ENCODE measurements at places on chromosomes 2 and 18.

- DNase-seq, result no peak
These were observed 283.5 kb downstream of the CCDC178 start for GRCh38 chr18:33156906-33157470.

DNA sequence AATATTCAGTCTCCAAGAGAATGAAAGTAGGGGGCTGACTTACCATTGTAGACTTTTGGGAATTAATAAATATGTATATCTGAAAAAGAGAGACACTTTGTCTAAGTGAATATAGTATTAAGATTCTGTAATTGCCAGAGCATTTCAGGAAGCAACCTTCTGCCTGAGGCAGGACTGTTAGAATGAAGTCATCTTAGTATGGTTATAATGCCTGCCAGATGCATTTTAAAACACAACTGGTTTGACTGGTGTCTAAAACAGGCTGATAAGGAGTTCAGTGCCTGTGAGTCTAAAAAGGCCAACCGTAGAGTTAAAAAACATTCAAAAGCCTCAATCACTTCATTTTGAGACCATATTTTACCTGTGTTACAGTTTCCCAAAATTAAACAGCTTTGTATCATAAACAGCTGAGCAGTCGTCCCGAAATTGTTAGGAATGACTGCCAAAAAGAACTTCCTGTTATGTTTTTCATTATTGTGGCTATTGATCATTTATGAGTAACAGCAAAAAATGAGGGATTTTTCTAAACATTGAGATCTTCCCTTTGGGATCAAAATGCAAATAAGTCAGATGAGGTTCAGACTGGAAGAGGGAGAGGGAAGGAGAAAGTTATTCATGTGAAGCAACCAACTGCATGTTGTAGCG lies 443.9 kb downstream of the PID1 start:
- no peak for DNase-seq

GRCh38 chr2:235270956-235271355 lies 222.9 kb upstream of the AGAP1 start:
- peak; percentile 65 for DNase-seq

DNA sequence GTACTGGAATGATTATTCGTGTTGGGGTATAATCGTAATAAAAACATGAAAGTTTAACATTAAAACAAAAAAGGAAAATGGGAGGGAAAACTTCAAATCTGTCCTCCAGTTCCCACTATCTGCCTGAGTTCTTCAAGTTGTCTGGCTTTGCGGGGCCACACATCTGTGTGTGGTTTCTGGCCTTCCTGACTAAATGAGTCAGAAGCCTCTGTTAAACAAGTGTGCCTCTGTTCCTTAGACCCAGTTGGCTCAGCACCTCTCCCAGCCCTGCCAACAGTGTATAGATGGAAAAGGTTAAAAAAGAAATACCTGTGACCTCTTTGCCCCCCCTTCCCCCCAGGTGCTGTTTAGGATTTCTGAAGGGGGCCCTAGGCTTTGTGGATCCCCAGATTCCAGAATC lies 30.2 kb downstream of the XDH start:
- no peak for DNase-seq

DNA sequence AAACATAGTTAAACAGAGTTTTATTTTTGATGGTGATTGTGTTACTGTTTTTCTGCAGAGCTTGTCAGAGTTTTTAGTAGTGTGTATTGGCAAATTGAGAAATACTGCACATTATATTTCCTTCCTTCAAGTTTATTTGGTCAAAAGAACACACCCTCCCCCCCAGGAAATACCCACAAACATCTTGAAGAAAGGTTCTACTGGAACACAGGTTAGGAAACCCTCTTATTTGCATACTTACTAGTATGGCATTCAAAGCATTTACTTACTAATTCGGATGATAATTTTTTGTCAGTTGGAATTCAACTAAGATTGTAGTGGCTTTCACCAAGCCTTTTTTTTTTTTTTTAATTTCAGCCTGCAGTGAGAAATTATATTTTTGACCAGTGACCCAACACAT lies 9.1 kb downstream of the CAB39 start:
- no peak for DNase-seq

- DNase-seq, result no peak
These were observed 17.1 kb downstream of the SNRPD1 start for GRCh38 chr18:21629089-21629832.

DNA sequence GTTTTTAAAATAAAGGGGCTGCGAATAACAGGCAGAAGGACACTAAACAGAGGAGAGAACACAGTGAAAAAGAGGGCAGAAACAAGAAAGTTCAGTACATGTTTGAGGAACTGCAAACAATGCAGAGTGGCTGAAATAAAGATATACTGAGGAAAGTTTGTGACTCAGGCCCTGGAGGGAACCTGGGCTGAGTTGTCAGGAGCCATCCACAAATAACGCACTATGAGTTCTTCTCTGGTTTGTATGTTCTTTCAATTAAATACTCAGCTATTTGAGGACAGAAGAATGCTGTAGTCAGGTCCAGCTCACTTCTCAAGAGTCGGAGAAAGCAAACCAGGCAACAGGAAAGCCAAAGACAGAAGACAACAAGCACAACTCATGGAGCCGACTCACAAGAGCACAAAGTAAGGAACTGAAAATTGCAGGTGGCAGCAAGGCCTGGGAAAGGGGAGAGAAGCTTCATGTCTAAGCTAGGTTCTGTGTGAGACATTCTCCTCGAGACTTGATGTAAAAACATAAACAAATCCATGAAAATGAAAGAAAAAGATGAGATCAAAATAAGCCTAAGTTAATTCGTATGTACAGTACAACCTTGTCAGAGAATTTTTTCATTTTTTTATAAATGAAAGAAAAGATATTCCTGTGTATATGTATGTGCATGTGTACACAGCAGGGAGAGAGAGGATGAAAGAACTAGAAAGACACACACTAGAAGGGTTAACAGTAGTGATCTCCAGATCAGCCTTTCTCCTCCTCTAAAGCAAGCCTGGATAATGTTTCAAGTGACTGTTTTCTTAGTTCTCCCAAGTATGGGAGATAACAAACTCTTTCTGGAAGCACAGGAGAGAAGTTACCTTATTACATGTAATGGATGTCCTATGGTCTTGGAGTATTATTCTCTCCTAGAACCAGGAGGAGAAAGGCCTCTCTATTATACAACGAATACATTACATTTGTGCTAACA lies 41.5 kb downstream of the CHN1 start:
- DNase-seq, result no peak

DNA sequence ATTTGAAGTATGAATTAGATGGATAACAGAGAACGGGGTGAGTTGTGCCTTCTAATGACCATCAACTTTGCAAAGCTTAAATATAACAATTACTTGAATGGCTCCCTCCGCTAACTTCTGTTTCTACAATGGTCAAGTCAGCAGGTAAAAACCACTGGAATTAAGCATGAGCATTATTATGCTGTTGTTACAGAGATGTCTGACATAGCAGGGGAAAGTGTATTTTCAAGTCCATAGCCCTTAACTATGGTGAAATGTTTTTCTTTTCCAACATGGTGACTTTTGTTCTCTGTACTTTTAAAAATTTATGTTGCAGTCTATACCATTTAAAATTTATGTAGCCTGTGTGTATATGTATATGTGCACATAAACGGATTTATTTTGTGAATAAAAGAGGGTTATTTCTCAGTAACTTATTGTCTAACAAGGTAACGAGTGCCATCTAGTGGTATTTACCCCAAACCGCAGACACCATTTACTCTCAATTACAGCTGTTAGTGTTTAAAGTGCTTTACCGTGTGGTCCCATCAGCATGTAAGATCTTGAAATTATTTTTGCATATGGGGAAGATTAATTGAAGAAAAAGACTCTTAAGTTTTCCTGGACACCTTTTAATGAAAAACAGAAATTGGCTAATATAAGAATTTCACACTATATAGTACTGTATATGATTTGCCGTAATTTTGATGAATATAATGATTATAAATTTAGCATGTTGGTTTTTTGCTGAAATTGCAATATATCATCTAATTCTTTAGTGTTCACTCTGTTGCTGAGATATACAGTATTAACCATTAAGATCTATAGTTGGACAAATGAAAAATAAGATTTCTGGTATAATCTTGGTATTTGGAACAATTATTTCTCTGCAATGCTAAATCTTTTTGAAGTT lies 78.2 kb downstream of the UBE2E3 start:
- peak; percentile 8 for DNase-seq

DNA sequence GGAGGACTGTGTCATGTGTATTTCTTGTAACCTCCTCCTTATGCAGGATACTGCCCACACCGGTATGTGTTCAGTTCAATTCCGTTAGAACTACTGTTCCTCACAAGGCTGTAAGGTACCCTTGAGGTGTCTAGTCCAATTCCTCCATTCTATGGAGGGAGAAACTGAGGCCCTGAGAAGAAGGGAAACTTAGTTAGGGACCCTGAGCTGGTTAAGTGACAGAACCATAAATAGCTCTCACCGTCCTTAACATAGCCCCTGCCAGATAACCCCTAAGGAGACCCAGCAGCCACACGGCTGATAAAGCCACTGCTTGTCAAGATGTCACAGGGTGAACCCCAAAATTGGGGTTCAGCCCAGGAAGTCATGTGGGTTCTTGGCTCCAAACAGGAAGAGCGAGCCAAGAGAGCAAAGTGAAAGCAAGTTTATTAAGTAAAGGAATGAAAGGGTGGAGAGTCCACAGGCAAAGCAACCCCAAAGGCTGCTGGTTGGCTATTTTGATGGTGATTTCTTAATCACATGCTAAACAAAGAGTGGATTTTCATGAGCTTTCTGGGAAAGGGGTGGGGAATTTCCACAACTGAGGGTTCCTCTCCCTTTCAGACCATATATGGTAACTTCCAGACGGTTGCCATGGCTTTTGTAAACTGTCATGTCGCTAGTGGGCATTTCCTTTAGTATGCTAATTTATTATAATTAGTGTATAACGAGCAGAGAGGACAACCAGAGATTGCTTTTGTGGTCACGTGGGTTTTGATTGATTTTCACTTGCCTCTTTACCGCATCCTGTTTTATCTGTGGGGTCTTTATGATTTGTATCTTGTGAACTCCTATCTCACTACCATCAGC lies 83.4 kb upstream of the RTN4 start:
- DNase-seq, result peak; percentile 52

GRCh38 chr2:74585406-74586185 lies 31.1 kb downstream of the DOK1 start:
- no peak for DNase-seq

- no peak for DNase-seq
These were observed 128.7 kb downstream of the OSBPL1A start for GRCh38 chr18:24268784-24269550.

GRCh38 chr18:34592961-34593382 lies 117.1 kb upstream of the DTNA start:
- no peak for DNase-seq

- DNase-seq, result no peak
These were observed 15.0 kb upstream of the METTL21A start for GRCh38 chr2:207640160-207640559.

DNA sequence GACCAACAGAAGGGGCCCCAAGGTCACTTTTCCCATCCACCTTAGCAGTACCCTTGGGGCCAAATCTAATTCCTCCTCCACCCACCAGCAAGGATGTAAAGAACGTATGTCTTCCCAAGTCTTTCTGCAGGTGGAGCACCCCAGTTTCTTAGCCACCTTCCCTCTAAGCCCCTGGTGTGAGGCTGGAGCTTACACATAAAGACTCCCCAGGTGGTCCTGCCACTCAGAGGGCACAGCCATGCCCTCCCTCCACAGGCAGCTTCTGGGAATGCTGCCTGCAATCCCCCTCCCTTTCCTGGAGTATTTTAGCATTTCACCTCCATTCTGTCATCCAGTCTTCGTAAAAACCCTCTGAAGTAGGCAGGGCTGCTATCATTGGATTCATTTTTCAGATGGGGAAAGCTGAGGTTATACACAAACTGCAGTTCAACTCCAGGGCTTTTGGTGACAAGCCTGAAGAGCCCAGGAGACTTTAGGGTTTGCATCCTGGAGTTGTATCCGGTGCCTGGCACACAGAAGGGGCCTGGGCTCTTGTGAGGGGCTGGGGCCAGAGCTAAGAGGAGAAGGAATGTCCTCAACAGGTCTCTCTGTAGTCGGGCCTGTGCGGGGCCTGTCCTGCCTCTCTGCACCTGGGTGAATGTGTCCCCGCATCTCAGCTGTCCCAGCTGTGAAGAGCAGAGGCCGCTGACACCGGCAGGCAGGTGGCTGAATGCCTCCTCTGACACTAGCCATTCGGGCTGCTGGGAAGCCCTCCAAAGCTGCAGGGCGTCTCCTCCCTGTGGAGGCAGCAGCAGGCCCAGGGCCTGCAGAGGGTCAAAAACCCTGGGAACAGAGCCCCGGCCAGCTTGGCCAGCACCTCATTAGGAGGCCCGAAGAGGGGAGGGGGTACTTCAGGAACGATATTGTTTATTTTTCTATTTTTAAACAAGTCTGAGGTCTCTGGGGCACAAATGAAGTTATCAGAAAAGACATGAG lies 27.6 kb downstream of the CIB4 start:
- no peak for DNase-seq

DNA sequence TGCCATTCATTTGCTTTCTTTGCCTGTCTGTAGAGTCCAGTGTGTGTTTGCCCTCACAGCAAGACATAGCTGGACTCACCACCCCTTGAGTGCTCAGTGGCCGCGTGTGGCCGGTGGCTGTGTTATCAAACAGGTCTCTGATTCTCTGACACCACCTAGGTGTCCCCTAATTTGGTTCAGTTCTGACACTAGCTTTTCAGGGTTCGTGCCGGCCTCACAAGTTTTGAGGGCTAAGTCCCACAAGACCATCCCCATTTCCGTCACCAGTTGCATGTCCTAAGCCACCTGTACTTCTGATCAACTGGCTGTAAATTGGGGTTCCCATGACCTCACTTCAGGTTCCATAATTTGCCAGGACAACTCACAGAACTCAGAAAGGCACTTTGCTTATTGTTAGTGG lies 23.5 kb downstream of the NCK2 start:
- no peak for DNase-seq

GRCh38 chr18:36813101-36813775 lies 15.6 kb downstream of the TPGS2 start:
- no peak for DNase-seq

GRCh38 chr2:149858216-149858615 lies 270.6 kb upstream of the MMADHC start:
- DNase-seq, result no peak

- no peak for DNase-seq
These were observed 19.3 kb upstream of the CHMP1B start for GRCh38 chr18:11831921-11832320.

DNA sequence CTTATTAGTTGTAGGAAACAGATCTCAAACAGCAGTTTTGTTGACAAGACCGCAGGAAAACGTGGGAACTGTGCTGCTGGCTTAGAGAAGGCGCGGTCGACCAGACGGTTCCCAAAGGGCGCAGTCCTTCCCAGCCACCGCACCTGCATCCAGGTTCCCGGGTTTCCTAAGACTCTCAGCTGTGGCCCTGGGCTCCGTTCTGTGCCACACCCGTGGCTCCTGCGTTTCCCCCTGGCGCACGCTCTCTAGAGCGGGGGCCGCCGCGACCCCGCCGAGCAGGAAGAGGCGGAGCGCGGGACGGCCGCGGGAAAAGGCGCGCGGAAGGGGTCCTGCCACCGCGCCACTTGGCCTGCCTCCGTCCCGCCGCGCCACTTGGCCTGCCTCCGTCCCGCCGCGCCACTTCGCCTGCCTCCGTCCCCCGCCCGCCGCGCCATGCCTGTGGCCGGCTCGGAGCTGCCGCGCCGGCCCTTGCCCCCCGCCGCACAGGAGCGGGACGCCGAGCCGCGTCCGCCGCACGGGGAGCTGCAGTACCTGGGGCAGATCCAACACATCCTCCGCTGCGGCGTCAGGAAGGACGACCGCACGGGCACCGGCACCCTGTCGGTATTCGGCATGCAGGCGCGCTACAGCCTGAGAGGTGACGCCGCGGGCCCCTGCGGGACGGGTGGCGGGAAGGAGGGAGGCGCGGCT lies at the start of gene TYMS:
TSS of gene TYMS (plus strand) at position 343 of the 690 bp plus-strand sequence. CDS start at position 433, 90 bp downstream.
- DNase-seq, result peak; percentile 57

- peak; percentile 13 for DNase-seq
These were observed 112.1 kb downstream of the NFATC1 start for GRCh38 chr18:79507546-79508480.
